ENCODE measurements at places on chromosomes 2 and 18.

DNA sequence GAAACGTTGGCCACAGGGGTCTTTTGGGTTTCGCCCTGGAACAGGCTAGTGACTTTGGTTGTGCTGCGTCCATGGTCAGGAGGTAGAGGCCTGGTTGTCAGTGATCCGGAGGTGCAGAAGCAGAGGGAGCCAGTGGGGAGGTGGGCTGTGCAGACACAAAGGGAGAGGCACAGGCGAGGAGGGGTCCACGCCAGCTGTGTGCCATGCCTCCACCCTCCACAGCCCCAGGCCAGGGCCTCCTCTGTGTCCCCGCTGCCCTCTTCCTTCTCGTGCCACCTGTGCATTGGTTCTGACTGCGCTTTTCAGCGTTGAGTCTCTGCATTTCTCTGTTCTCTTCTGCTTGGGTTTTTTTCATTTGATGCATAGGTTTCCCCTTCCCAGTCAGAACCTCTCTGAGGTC is 121.0 kb downstream of the GBX2 start:
- no peak for DNase-seq

DNA sequence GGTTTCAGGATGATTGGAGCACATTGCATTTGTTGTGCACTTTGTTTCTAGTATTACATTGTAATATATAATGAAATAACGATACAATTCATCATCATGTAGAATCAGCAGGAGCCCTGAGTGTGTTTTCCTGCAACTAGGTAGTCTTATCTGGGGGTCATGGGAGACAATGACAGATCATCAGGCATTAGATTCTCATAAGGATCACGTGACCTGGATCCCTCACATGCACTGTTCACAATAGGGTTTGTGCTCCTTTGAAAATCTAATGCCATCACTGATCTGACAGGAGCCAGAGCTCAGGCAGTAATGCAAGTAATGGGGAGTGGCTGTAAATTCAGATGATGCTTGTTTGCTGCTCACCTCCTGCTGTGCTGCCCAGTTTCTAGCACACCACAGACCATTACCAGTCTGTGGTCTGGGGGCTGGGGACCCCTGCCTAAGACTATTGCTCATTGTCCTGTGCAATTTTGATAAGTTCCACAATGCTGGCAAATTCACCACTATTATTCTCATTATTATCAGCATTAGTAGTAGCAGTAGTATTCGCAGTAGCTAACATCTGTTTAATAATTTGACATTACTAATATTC is 428.7 kb upstream of the TNP1 start:
- no peak for DNase-seq

DNA sequence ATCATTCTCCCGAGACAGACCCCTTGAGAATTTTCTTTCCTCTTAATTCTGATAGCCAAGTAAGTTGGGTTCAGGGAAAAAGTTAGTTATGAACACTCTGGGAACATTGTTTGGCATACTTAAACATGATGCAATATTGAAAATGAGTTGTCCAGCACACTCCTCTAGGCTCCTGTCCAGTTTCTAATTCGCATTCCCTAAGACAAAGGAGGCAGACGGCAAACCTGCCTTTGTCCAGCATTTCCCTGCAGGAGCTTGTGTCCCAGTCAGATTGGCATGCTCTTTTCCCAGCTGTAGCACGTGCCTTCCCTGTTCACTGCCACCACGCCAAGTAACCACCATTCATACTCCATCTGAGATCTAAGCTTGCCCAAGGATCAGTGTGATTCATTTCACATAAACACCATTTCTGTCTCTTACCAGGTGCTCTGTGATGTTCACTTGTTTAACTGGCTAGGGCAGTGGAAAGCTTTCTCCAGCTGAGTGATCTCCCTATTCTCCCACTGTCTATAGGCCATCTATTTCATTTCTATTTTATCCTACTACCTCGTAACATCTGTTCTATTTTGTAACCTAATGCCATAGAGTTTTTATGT is 150.0 kb upstream of the EPB41L3 start:
- no peak for DNase-seq

GRCh38 chr2:152049541-152049940 is 49.3 kb downstream of the CACNB4 start:
- no peak for DNase-seq

GRCh38 chr2:2688254-2688653 is 357.2 kb upstream of the MYT1L start:
- no peak for DNase-seq

DNA sequence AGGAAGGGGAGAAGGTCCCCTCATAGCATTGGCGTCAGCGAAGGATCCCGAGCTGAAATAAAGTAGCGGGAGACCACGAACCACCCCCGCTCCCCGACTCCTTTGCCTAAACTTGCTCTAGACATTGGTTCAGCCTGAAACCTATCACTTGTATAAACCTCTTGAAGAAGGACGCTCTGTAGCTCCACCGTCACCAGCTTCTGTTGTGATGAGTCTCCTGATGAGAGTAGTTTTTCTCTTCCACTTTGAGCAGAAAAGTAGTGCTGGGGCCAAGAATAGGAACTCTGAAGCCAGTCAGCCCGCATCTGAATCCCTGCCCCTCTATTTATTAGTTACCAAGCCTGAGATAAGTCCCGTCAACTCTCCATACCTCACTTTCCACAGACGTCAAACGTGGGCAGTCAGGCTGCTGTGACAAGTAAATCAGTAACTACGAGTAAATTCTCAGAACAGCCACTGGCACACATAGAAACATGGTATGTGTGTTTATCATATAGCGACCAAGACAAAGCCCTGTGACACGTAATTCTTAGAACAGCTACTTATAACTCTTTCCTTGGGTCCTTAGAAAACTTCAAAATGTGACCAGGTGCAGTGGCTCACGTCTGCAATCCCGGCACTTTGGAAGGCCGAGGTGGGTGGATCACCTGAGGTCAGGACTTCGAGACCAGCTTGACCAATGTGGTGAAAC is 61.7 kb downstream of the CD226 start:
- DNase-seq = peak; percentile 37

DNA sequence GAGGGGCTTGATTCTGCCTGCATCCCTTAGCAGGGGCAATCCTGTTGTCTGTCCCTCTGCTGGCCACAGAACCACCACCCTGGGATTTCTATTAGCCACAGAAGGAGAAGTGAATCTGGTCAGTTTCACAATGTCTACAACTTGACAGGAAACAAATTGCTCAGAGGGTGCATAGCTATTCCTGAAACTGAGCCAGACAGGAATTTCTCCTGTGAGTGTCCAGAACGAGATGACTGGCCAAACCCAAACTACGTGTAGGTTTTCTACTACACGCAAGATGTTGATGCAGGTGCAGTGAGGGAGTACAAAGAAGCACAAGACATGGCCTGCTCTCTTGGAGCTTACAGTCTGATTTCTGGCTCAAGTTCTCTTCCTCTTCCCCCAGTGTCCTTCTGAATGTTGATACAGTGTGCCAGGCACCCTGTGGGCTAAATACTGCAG is 201.9 kb downstream of the CLIP4 start:
- no peak for DNase-seq

DNA sequence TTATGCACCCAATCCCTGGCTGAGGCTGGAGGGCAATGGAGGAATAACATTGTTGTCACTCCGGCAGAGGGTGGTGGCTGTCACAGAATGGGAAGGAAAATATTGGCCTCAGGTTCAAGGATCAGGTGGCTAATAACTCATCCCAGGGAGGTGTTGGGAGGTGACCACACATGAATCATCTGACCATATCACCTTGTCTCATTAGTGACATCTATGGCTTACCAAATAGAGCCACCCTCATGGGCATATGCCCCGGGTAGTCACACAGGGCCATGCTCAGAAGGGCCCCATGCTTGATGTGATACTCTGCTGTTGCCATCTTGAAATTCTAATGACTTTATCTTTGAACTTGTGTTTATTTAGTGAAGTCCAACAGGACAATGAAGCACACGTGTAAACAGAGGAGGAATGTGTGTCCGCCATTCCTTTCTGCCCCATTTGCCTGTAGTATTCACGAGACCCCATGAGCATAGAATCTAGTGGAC is 27.5 kb upstream of the HK2 start:
- DNase-seq = no peak

- no peak for DNase-seq
Observed at GRCh38 chr2:166373105-166373504, 2.6 kb downstream of the SCN9A start.

DNA sequence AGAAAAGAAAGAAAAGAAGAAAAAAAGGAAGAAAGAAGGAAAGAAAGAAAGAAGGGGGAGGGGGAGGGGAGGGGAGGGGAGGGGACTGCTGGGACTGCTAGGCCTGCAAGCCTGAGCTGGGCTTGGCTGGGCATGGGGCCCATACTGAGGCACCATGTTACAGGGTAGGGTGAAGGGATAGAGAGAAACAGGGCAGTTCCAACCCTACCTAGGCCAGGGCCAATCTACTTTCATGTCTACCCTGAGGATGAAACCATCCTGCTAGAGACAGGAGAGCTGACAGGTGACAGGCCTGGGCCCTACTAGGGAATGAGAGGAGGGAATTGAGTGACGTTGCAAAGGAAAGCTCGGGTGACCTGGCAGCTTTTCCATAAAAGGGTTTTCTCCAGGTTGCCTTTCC is 41.7 kb downstream of the TEX44 start:
- no peak for DNase-seq
